ENCODE measurements at places on chromosomes 12 and 14.

DNA sequence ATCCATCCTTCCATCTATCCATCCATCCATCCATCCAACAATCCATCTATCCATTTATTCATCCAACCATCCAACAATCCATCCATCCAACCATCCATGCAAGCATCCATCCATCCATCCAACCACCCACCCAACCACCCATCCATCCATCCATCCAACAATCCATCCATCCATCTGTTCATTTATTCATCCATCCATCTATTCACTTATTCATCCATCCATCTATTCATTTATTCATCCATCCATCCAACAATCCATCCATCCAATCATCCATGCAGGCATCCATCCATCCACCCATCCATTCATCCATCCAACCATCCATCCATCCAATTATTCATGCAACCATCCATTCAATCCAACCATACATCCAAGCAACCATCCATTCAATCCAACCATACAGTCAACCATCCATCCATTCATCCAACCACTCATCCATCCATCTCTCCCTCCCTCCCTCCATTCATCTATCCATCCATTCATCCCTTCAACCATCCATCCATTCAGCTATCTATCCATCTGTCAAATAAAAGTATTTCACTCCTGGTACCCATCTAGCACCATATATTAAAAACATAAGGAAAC, 86.1 kb downstream of the KSR2 start:
- no peak for DNase-seq

DNA sequence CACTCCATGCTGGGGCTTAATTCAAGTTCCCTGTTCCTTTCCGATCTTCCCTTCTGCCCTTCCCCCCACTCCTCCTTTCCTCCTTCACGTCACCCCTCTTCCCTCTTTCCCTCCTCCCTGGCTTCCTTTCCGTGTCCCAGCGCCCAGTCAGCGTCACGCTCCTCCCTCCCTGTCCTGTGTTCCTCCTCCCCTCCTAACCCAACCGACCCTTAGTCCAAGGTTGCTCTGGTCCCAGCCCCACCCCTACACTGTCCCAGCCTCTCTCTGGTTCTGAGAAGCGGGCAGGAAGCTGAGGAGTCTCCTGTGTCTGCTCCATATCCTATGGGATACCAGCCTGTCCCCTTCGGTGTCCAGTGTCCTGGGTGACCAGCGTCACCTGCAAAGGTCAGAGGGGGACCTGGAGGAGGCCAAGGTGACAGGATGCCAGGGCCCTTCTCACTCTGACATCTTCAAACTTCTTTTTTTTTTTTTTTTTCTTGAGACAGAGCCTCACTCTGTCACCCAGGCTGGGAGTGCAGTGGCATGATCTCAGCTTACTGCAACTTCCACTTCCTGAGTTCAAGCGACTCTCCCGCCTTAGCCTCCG, 56.2 kb upstream of the TSPAN9 start:
- DNase-seq, result no peak

GRCh38 chr14:59252772-59253500, 64.5 kb downstream of the DAAM1 start:
- peak; percentile 82 for DNase-seq

DNA sequence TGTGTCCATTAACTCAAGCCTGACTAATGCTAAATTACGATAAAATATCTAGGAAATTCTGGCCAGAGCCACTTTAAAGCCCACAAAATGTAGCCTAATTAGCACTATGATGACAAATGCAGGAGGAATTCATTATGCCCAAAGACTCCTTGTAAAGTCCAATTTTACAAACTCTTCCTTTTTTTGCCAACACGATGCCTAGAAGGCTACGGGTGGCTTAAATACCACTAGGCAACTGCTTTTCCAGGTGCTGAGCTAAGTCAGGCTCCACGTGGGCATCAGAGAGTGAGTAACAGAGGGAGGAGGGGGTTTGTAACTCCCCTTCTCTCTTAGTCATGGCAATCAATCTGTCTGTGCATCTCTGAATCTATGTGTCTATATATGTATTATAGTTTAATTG, 172.4 kb upstream of the NTF3 start:
- no peak for DNase-seq

DNA sequence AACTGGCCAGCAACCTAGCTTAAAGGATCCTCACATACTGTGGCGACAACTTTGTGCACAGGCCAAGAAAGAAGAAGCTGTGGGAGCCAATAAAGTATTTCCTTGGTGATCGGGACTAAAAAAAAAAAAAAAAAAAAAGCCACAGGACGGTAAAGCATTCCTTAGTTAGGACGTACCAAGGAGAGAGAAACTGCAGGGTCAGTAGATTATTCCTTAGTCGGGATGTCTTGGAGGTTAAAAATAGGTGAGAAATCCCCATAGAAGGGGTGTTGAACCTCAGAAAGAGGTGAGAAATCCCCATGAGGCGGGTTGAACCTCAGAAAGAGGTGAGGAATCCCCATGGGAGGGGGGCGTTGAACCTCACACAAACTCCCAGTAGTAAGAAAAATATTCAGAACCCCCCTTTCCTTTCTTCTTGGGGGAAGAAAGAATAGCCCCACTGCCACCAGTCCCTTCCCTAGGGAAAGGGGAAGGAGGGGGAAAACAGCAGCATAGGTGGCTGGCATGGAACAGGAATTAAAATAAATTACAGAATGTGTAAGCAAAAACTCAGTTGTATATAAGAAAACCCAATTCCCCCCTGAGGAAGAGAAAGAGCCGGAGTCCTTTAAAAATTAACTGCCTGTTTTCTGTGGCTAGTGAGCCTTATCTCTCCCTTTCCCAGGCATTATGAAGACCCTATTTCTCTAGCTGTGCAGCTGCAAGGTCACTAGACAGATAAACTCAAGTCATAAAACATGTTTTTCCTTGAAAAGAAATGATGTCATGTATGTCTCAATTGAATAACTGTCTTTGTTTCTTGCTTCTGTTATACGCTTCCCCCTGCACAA, 26.8 kb downstream of the KLRK1 start:
- DNase-seq, result no peak

GRCh38 chr12:89862511-89863445, 154.1 kb upstream of the ATP2B1 start:
- DNase-seq, result no peak

DNA sequence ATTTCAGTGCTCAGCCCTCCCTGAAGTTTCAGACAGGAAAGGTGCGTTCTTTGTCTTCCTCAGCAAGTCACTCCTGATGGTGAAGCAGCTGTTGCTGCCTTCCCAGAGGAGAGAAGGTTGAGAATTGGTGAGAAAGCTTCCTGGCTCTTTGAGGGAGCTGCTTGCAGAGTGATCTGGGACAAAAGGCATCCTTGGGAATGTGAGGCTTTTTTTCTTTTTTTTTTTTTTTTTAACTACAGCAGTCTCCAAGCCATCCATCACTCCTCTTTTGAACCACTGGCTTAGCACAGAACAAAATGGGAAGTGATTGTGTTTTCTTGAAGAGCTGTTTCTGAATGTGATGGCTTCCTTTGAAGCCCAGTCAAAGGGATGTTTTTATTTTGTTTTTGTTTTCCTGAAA, 120.4 kb upstream of the LRIG3 start:
- DNase-seq, result peak; percentile 89

GRCh38 chr12:131239384-131240094, 285.8 kb downstream of the ADGRD1 start:
- no peak for DNase-seq

DNA sequence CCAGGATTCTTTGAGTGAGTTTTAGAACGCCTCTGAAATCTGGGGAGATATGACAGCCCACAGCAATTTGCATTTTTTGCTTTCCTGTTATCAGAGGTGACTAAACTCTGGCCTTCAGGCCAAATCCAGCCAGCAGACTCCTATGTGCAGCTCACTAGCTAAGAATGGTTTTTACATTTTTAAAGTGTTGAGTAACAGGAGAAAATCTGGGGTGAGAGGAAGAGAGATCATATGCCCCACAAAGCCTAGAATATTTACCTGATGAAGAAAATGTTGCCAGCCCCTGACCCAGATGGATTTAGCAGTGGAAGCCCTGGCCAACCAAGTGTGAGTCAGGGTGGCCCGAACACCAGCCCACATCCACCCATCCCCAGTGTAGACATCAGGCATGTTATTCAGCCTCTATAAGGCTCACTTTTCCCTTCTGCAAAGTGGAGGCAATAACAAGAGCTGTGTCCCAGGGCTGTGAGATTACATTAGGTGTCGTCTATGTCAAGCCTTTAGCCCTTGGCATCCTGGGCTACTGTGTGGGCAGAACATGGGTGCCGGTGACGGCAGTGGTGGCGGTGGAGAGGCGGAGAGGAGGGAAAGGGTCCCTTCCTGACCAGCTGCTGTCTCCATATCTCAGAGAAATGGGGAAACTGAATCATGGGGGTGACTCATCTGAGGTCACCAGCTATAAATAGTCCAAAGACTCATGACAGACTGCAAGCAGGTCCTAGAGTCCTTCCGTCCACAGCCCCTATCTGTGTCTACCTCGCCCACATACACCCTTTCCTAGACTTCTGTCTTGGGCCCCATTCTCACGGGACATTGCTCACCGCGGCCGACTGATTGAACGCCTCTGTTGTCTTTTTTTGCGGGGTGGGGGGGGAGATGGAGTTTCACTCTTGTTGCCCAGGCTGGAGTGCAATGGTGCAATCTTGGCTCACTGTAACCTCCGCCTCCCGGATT, 32.6 kb upstream of the CD9 start:
- peak; percentile 97 for DNase-seq

DNA sequence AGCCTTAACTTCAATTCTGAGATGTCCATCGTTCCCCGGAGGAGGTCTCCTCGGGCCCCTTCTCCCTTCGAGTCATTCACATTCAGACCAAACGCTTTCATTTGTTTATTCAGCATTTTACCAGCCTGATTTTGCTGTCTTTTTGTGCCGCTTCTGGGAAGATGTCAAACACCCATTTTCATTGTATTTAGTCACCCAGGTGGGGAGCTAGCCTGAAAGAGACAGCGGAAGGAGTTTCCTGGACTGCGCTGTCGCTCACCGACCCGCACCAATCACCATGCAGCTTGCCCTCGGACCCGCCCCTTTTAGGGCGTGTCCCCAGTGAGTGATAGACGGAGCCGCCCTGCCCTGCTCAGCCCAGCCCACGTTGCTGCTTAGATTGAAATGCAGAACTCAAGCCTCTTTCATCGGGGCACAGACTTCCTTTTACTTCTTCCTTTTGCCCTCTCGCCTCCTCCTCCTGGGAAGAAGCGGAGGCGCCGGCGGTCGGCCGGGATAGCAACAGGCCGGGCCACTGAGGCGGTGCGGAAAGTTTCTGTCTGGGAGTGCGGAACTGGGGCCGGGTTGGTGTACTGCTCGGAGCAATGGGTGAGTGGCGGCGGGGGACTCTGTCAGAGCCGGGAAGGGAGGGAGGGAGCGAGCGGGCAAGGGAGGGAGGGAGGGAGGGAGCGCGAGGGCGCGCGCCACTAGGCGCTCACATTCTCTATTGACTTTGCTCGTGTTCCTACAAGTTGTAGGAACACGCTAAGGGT, at the start of gene PAX9:
PAX9 (plus strand) TSS at position 355 of the 752 bp plus-strand sequence; CDS start at position 585, 230 bp downstream.
- DNase-seq, result peak; percentile 46

GRCh38 chr12:84637926-84638325, 274.7 kb downstream of the SLC6A15 start:
- DNase-seq, result peak; percentile 42

DNA sequence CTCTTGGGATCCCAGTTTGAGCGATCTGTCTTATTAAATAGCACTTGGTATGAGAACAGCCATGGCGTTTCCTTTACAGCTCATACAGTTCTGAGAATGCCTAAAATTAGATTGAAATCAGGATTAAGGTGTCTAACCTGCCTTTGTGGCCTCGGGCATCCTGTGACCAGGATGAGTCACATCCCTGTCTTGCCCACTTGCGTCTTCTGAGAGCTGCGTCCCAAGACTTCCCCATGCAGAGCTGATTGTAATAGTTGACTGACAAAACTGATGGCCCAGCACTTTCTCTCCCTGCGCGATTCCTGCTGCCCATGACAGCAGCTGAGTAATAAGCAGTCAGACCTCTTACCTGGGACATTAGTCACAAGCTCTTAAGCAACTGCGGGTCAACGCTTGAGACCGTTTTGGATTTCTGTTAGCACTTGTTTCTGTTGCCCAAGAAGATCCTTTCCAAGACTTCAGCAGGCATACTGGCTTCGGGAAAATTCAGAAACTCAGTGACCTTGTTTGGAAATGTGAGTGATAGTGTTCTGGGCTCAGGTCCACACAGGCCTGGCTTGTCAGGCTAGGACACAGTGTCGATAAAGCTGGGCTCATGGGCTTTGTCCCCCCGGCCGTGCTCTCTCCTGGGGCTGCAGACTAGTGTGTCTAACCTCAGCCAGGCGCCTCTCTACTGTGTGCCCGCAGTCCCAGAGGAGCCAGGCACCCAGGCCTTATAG, 169.9 kb upstream of the HIF1A start:
- peak; percentile 76 for DNase-seq

DNA sequence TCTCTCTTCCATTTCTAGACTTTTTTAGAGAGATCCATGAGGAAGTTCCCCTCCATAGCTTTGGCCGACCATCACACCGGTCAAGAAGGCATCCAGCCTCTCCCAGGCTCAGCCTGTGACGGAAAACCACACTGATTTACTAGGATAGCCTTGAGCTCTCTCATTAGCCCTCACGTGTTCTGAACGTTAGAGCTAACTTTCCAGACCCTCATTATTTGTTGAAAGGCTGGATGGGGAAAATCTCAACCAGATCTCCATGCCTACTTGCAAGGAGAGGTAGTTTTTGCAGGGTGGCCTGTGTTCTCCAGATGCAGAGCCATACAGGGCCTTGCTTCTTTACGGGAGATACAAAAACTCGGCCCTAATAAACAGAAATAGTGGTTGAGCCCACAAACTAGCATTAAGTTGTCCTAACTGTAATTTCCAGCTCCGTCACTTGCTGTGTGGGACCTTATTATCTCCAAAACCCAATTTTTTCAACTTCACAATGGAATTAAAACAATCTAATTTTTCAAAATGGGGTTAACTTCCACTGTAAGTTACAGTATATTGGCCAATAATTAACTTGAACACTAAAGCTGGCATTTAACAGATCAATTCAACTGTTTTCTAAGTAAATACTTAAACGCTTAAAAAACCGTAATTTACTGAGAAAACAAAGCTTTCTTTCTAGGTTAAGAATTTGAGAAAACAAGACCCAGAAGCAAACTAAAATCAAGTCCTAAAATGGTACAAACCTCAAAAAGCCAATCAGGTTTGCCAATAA, 65.3 kb downstream of the KLHL28 start:
- DNase-seq, result no peak

- no peak for DNase-seq
Measured at GRCh38 chr14:26026384-26026783, 571.4 kb downstream of the NOVA1 start.

DNA sequence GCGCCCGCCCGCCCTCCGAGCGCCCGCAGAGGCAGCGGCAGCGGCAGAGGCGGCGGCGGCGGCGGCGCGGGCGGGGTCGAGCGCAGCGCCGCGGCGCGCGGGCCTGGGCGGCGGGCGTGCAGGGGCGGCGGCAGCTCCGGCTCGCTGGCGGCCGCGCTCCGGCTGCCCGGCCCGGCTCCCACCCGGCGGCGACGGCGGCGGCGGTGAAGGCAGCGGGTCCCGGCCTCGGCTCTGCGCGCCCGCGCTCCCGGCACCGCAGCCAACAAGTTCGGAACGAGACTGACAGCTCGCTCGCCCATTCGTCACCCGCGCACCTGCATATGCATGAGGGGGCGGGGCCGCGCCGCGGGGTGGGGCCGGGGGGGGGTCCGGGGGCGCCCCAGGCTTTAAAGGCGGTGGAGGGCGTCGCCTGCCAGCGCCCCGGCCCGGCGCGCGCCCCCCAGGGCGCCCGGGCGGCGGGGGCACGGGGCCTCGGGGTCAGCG, at the start of gene JAG2:
JAG2 (minus strand) TSS at position 281 of the 483 bp plus-strand sequence. CDS start 356 bp downstream, outside the sequence.
- peak; percentile 14 for DNase-seq

Data from fibroblast of the aortic adventitia (primary cell).